ENCODE measurements at places on chromosomes 16 and 17. TPM values are rescaled to one million over a fixed set of nuclear protein-coding genes. Genes with fewer than 3 reads are reported as not detected.

DNA sequence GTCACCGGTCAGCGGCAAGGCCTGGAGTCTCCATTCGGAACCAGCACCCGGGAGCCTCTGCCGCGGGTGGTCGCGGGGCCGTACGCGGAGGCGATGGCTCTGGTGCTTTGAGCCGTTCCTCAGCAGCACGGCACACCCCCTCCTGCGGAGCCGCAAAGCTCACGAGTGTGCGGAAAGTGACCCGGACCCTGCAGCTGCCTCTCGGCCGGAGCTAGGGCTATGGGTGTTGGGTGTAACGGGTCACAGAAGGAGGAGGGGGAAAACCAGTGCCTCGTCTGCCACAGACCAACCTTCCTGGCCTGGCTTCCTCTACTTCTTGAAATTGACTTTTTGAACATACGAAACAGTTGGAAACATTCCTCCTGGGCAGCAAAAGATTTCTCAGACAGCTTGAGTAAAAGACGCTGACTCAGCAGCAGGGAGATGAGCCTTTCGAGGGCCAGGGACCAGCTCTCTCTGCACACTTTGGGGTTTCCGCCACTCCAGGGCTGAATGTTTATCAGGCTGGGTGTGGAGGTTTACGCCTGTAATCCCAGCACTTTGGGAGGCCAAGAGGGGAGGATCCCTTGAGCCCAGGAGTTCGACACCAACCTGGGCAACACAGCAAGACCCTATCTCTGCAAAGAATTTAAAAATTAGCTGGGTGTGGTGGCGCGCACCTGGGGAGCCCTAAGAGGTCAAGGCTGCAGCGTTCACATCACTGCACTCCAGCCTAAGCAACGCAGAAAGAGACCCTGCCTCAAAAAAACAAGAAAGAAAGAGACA lies 26.4 kb upstream of the PITPNA start:
- no peak for DNase-seq

Gene MC1R
- total RNA-seq = 2.7 TPM

Gene TSNAXIP1
- 0.52 TPM for total RNA-seq

DNA sequence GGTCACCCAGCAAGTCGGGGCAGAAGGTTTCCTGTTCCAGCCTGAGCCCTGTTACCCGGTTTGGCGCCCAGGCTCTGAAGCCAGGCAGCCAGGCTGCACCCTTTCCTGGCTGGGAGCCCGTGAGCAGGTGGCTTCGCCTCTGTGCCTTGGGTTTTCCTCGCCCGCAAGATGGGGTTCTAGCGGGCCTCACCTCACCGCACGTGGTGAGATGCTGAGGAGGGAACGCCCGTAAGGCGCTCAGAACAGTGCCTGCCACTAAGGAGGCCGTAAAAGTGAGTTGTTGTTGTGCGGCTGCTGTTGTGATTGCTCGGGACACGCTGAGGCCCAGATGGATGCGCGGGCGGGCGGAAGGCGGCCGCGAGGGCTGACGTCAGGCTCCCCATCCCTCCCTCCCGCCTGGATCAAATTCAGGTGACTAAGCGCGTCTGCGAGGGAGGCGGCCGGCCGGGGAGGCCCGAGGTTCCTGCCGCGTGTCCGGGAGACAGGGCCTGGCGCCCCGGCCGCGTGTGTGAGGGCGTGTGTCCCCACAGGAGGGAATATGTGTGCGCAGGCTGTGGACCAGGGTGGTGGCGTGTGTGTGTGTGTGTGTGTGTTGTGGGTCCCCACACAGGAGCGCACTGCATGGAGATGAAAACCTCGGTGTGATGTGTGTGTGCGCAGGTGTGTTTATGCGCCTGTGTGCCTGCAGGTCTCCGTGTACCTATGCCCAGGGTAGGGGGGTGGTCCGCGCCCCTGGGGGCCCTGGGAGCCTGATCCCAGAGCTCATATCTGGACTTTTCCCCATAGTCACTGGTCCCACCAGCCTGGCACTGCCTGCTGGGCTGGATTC lies 4.3 kb downstream of the CAMKK1 start:
- DNase-seq = peak; percentile 94

Gene PROCA1
- total RNA-seq = 1.2 TPM

DNA sequence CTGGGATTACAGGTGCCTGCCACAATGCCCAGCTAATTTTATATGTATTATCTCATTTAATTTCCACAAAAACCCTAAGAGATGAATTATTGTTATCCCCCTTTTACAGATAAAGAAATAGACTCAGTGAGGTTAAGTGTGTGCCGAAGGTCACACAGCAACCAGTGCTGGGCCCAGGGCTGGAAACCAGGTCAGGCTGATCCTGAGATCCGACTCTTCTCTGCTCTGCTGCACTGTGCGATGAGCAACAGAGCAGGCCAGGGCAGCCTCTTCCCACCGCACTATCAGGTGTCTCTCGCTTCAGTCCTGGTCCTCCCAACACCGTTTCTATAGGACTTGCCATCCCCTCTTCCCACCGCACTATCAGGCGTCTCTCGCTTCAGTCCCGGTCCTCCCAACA lies 24.8 kb downstream of the GINS3 start:
- DNase-seq = peak; percentile 49

DNA sequence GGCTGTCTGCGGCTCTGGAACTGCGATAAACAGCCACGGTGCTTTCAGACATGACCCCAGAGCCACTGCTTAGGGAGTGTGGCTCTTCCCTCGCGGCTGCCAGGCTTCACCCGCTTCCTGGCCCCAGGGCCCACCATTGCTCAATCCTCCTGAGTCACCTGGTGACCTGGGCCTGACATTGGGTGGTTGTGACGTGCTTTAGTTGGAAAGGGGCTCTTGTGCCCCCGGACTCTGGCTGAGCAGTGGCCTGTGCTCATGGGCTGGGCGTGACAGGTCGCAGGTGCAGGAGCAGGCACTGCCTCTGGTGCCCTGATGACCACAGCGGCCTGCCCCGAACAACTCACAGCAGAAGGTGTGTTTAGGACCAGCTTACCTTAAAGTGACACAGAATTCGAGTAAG lies 8.6 kb upstream of the NUDT16L1 start:
- DNase-seq = no peak

Gene CYGB
- 16.3 TPM for total RNA-seq

DNA sequence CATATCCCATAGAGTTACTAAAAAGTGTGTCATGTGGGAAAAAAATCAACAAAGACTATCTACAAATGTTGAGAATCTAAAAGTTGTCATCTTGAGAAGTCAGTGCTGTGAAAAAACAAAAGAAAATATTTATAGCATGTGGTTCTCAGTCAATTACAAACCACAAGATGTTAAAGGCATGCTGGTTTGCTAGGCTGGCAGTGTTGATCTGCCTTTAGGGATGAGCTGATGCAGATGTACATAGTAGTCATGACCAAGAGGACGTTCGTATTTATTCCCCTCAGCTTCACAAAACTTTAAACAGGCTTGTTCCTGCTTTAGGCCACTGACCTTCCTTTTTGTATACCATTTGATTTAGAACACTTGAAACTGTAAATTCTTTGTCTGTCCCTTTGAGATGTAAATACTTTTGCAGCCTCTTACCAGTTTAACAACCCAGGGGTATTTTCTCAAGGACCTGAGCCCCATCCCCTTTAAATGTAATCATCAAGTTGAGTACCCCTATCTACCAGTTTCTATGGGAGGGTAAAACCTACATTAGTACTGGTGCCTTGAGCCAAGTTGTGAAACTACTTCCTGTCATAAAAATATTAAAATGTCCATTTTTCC lies 446.6 kb downstream of the KCNJ18 start:
- DNase-seq = no peak

DNA sequence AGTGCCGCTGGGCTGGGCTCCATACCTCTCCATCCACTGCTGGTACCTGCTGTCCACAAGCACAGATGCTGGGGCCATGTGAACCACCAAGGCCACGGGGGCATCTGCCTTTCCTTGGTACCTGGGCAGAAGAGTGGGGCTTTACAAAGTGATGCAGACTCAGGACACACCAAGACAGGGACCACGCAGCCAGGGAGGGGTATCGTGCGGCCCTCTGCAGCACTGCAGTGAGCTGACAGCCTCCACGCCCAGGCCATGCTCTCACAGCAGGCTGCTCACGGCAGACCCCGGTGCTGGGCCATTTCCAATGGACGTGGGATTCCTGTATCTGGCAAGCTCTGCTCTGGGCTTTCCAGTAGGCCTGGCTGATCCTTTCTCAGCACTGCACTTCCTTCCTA lies 14.4 kb downstream of the ELAC2 start:
- DNase-seq = peak; percentile 66

Gene PPP1R1B
- total RNA-seq = 0.38 TPM

Gene TEX19
- total RNA-seq = not detected

DNA sequence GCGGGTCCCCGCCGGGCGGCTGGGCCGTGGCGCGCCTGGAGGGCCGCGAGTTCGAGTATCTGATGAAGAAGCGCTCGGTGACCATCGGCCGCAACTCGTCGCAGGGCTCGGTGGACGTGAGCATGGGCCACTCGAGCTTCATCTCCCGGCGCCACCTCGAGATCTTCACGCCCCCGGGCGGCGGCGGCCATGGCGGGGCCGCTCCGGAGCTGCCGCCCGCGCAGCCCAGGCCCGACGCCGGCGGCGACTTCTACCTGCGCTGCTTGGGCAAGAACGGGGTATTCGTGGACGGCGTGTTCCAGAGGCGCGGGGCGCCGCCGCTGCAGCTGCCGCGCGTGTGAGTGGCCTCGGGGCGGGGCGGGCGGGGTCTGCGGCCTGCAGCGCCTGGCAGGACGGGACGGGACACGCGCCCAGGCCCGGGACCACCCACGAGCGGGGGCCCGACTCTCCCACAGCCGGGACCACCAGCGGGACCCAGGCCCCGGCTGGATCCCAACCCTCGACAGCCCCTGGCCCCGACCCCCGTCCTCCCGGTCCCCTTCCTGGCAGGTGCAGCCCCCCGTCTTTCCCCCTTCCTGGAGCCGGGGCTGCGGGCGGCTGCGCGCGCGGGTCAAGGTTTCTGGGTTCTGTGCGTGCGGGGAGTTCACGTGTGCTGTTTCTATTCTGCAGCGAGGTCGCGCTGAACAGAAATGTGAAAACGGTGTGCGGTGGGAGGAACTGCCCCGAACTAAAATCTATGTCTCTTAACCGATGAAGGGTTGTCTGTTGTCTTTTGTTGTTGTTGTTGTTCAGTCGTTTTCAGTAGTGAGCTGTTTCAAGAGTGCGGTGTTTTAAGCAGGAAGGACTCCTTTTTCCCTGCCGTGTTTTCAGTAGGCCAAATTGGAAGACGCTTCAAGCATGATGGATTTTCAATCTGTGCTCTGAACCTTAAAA lies 705 bp downstream of the FOXK2 start:
- no peak for DNase-seq

DNA sequence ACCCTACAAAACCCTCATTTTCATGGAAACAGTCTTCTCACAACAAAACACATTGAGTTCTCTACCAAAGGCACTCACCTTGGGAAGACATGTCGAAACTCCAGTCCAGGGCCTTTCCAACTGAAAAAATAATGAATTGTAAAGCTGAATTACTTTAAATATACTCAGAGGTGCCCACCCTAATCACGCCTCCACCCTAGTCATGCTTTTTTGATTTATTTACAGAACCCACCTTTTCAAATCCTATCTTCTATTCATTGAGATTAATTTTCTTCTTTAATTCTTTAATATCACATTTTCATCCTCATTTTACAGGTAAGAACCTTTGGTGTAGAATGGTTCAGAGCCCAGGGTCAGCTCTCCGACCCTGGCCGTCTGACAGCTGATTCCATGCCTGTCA lies at the start of gene CPHXL2:
Gene CPHXL2 (minus strand): TSS at position 101 of the 400 bp plus-strand sequence. CDS start 10 bp downstream, at position 91.
- DNase-seq = no peak

Gene NLGN2
- 31.6 TPM for total RNA-seq

Gene ACAP1
- 15.2 TPM for total RNA-seq

DNA sequence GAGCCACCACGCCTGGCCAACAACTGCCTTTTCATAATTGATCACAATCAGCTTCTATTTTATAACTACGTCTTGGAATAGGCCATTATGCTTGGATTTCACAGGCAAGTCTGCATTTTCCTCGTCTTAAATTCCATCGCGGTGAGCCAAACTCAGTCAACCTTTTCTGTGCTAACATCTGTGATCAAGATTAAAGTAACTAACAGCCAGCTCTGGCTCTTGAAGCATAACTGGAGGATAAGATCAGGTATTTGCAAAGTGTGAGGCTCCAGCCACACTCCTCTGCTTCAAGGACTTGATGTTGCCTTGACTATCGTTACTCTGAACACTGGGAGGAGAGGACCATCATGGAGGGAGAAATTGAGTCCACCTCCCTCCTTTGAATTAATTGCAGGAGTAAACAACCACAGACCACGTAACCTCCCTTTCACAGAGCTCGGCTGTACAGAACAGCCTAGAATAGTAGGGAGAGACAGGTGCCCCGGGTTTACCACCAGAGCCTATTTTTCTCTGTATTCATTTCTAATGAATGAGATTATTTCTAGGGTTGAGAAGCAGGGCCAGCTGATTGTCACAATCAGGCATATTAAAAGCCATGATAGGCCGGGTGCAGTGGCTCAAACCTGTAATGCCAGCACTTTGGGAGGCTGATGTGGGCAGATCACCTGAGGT lies 143.0 kb downstream of the XYLT1 start:
- no peak for DNase-seq

DNA sequence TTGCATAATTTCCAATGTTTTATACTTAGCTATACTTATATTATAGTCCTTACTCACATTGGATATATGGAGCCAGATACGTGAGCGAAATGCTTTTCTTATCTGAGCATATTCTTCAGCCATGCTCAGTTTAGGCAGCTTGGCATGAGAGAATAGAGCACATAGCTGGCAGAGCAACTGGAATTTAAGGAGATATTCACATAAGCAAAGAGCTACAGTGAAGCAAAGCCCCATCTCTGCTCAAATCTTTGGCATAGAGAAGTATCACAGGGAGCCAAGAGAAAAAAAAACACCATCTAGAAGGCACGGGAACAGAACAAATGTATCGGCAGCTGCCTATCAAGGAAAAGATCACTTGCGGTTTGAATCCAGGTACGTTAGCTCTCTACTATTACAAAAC lies 734.2 kb upstream of the KIF2B start:
- no peak for DNase-seq

Gene ABCC11
- not detected for total RNA-seq

DNA sequence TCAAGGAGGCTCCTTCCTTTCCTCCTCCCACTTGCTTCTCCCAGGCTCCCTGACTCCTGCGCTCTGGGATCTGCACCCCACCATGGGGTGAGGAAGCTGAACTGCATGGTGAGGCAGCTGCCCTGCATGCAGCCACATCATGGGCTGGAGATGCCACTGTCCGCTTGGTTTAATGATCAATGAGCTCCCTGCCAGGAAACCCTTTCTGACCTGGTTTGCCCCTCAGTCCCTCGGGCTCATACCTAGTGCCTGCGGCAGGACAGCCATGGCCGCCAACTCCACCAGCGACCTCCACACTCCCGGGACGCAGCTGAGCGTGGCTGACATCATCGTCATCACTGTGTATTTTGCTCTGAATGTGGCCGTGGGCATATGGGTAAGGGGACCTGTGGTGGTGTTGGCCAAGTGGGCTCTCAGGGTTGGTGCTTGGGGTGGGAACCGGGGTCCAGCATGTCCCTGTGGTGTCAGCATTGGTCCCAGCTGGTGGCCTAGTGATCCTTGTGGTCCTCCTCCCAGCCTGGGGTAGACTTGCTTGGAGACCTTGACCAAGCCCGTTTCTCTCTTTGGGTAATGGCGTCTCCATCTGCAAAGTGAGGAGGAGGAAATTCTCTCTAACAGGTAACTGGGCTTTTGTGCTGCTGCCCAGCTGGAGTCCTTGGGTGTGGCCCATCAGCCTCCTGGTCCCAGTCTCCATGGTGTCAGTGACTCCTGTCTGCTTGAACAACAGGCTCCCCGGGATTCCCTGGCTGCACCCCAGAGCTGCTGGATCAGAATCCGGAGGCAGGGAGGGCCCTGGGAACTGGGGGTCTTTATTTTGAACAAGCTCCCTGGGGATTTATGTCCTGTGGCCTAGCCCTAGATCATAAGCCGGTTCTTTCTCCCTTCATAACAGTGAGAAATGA lies at the start of gene SLC5A10:
Gene SLC5A10 (plus strand): TSS at position 225 of the 902 bp plus-strand sequence. CDS start 41 bp downstream, at position 266.
- peak; percentile 72 for DNase-seq

Data from posterior vena cava (tissue), 2 donors.